Stimulated activated CD4-positive, alpha-beta T cell treated with anti-CD3 and anti-CD28 coated beads, Interleukin-1b, Interleukin-23, amount 100 ng/mL, for 1 hour (primary cell): ENCODE measurements at places on chromosomes 7 and 10.

DNA sequence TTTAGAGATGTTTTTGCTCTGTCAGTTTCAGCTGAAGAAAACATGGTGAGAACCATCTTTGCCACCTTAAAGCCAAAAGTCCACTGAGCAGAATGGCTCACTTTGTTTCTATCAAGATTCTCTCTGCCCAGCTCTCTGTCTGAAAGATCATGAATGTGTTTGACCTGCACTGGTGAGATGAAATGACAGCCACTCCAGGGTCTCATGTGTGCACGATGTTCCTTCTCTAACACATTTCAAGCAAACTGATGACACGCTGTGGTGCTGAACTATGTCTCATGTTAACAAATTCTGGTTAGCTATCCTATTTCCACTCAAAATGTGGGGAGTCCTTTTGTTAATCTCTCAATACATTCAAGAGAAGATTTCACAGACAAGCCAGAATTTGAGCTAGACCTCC lies 260.6 kb downstream of the GLI3 start:
- DNase-seq: no peak

DNA sequence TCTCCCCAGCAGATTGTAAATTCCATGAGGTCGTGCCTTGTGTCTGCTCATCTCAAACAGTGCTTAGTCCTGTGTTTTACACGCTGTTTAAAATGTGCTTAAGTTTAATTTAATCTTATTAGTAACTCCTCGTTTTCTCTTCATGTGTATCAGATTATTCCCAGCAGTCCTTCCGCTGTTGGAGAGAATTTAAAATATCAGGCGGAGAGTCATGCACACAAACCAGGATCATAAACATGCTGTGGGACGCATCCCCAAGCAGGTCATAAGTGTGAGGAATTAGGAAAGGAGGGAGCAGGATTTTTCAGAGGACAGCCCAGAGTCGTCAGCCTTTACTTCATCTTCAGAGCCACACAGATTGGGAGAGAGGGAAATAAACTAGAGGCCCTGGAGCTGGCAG lies 4.2 kb upstream of the SORBS1 start:
- DNase-seq: no peak

GRCh38 chr7:120170834-120171233 lies 102.1 kb upstream of the KCND2 start:
- no peak for DNase-seq

- no peak for DNase-seq
Observed at GRCh38 chr10:110544958-110545537, 22.4 kb upstream of the SMC3 start.

DNA sequence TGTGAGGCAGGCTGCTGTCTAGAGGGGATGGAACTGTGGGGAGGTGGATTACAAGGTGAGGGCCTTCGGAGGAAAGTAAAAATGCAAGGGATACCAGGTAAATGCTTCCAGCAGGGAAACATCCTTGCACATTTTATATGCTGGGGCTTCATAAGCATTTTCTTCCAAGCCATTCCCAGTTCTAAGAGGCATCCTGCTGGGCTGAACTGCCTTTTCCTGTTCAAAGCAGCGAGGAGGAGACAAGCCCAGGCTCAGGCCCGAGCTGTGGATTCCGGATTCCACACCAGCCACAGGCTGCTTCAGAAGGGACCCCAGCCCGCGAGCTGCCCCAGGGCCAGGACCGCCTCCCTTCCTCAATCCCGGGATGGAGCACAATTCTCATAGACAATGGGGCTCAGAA lies 249.7 kb downstream of the TNS3 start:
- no peak for DNase-seq

DNA sequence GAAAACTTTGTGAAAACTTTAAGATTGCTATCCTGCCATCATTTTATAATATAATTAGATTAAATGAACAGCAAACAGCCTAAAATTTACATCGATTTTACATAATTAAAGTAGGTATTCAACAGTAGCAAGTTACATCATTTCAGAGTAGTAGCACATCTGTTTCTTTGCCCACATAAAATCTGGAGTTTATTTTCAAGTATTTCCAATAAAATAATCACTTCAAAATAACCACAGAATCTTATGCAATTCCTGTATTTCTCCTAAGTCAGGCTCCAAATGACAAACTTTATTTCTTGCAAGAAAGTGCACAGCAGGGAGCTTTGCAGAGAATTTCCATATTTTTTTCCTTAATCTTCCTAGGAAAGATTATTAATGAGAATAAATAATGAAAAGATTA lies 82.6 kb downstream of the CUBN start:
- no peak for DNase-seq

DNA sequence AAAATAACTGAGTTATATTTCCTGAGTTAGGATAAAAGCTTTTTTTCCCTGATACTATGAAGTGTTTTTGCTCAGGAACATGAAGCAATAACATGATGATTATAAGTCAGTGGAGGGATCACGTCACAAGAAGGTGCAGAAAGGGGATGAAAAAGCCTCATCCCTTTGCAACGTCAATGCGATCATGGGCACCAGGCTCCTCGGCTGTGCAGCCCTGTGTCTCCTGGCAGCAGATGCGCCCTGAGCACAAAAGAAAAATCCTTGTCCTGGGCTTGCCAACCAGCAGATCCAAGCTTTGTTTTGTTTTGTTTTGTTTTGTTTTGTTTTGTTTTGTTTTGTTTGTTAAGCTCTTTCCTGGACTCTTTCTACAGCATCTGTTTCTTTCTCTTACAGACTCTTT lies 103.5 kb upstream of the PRSS1 start:
- DNase-seq: no peak

- DNase-seq: no peak
Observed at GRCh38 chr7:158030071-158030470, 557.6 kb downstream of the PTPRN2 start.

DNA sequence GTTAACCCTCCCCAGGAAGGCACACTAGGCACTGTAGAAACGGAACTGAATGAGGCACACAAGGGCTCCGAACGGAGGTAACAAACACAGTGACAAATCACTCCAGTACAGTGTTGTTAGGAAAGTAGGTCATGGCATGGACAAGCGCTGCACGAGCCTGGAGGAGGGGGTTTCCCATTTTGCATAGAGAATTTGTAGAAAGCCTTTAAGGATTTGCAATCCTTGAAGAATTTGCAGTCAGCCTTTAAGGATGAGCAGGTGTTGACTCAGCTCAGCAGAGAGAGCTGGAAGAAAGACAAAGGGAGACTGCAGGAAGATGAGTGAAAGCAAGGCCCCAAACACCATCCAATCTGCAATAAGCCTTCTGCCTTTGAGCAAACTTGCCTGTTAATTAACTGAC lies 51.1 kb upstream of the PPP1R3C start:
- DNase-seq: no peak

DNA sequence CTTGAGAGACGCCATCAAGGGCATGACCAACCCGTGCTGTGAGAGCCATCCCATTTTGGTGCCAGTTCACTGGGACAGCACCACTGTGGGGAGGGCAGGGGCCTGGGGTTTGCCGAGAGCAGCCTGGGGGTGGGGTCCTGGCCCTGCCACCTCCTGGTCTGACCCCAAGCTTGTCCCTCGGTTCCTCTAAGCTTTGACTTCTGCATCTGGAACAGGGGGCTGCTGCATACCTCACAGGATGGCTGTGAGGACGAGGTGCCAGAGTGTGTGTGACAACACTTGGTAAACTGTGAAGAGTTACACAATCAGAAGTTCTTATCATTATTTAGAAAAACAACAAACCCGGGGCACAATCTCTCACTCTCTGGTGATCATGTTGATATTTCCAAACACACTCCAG lies 89.9 kb downstream of the CRTAC1 start:
- DNase-seq: no peak
